ENCODE measurements at places on chromosomes 2 and 18.
A peak's percentile ranks its signal among the peaks of the same experiment; 100 is the strongest.

- no peak for DNase-seq
These were observed 397.2 kb upstream of the CDH19 start for GRCh38 chr18:67001052-67001451.

DNA sequence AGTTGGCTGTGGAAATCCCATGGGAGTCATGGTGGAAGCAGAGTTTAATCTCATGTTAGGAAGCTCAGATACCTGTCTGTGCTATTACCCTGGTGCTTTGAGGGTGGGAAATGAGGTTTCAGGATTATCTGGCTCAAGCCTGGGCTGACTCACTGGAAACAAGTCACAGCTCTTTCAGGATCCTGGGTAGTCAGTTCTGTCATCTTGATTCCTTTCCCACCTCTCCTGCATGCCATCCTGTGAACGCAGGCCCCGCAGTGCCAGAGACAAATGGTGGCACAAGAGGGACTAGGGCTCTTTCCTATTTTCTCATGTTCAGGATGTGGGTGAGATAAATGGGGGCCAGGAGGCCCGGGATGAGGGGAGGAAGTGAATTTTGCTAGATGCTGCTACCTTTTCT is 3.7 kb upstream of the FAM136A start:
- DNase-seq, result no peak

DNA sequence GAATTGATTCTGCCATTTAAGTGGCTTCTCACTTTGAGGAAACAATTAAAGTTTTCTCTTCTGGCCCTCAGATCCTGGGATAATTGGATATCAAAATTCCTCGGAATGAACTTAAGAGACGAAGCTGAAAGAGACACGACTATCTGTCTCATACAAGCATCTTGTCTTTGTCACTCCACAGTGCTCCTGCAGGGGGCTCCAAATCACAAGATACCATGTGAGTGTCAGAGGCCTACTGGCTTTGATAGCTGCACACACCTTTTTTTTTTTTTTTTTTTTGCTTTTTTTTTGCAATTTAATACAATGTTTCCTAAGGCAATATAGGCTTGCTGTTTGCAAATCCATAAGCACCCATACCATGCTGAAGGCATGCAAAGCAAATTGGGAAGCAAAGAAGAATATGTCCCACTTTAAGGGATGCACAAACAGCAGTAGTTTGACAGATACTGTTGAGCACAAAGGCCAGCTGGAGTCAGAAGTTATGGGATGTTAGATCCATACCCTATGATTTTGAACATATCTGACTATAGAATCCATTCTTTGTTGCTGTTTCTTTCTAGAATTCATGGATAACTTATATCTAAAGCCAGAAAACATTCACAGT is 109.0 kb upstream of the CBLN2 start:
- DNase-seq, result peak; percentile 11

DNA sequence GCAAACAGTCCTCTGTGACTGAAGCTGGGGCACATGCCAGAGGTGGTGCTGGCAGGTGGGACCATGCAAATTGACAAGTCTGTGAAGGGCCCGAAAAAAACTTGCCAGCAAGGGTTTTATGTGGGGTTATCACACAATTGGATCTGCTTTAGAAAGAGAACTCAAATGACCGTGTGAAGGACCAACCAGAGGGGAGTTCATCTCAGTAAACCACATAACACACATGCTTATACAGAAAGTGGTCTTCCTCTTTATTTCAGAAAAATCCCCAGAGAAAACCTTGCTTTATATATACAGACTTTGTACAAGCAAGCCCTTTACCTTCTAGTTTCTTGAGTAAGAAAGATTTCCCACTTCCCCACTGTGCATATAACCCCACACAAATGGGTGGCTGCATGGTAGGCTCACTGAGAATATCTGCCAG is 46.7 kb downstream of the KIDINS220 start:
- DNase-seq, result no peak

DNA sequence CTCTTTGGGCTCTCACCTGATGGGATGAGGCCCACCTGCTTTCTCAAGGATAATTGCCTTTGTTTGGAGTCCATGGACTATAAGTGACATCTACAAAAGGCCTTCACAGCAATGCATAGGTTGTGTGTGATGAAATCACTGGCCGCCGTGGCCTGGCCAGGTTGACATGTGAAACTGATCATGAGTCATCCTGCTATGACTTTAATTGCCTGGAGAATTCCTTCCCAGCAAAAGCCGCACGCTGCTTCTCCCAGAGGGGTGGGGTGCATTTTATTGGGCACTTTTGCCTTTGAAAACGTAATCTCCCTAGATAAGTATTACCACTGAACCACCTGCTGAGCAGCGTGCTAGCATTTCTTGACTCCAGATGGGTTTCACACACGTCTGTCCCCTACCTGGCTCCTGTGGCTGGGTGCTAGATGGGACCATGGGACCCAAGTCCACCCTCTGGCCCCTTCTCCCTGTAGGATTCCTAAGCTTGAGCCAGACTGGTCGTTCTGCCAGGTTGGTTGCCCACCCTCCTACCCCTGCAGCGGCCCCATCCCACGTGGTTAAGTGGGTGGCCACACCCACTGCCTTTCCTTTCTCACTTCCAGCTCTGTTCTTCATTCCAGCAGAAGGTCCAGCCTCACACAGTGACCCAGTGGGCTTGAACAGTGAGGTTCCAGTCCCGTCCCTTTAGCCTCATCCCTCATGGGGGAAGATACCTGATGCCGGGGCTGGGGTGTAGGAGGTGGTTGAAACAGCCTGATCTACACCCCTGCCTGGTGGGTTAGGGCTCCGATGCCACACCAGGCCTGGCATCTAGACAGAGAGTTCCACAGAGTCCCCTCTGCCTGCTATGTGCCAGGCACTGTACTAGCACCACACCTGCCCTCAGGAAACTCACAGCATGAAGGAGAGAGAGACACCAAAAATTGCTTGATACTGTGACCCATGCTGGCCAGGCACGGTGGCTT is 89.6 kb downstream of the GBX2 start:
- no peak for DNase-seq

DNA sequence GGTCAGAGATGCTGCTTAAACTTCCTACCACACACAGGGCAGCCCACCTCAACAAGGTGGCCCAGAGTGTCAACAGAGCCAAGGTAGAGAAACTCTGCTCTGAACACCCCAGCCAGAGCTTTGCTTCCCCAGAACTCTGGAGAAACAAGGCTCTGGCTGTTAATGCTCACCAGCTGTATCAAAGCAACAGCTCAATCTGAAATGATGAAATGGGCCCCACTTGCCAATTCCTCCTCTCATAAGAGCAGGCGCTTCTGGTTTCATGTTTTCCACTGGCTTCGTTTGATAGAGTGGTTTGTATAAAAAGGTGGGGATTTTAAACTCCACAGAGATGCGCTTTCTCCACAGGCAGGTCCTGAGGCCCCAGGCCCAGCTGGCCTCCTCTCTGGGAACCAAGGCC is 60.9 kb upstream of the TFCP2L1 start:
- DNase-seq, result no peak

- DNase-seq, result no peak
These were observed 15.2 kb downstream of the LANCL1 start for GRCh38 chr2:210461401-210461800.

DNA sequence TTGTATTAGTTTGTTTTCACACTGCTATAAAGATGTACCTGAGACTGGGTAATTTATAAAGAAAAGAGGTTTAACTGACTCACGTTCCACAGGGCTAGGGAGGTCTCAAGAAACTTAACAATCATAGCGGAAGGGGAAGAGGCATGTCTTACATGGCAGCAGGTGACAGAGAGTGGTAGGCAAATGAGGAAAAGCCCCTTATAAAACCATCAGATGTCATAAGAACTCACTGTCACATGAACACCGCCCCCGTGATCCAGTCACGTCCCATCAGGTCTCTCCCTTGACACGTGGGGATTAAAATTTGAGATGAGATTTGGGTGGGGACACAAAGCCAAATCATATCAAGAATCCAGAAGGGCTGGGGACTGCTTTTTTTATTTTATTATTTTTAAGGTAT is 120.0 kb downstream of the GALNT14 start:
- DNase-seq, result no peak

- DNase-seq, result no peak
These were observed 301.1 kb downstream of the PIK3C3 start for GRCh38 chr18:42255908-42256765.

DNA sequence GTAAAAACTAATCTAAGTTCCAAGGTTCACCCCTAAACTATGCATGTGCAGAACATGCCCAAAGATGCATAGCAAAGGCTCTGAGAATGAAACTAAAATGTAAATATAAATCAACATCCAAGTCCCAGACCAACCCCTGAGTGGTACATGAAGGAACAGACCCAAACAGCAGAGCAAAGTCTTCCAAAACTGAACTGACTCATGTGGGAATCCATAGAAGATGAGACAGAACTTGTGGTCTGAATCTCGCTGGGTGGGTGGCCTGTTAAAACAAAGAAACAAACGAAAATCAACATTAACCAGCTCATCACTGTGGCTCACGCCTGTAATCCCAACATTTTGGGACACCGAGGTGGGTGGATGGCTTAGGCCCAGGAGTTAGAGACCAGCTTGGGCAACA is 29.5 kb upstream of the ATRAID start:
- DNase-seq, result no peak

DNA sequence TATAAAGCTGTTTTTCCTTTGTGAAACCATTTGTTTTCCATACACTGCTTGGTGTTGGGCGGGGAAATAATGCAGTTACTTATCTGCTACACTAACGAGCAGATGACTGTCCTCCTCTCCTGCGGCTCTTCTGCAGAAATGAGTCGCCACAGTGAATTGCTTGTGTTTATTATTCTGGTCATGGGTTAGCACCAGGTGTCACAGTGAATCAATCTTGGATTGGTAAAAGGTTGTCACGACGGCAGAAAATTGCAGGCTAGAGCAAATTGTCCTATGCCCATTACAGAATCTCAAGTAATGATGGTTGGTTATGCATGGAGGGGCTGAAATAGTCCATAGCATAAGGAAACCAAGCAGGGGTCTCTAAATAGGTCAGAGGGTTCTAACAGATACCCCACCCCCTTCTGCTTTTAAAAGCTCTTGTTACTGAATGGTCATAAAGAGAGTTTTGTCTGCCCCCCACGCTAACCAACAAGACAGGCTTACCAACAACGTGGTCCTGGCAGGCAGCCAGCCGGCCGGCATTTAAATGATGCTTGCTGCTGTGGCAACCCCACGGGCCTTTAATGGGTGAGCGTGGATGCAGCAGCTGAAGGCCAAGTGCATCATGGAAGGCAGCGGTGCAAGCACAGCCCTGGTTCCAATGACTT is 29.5 kb downstream of the RAB31 start:
- no peak for DNase-seq

GRCh38 chr18:51229328-51229727 is 31.8 kb upstream of the MEX3C start:
- DNase-seq, result no peak

DNA sequence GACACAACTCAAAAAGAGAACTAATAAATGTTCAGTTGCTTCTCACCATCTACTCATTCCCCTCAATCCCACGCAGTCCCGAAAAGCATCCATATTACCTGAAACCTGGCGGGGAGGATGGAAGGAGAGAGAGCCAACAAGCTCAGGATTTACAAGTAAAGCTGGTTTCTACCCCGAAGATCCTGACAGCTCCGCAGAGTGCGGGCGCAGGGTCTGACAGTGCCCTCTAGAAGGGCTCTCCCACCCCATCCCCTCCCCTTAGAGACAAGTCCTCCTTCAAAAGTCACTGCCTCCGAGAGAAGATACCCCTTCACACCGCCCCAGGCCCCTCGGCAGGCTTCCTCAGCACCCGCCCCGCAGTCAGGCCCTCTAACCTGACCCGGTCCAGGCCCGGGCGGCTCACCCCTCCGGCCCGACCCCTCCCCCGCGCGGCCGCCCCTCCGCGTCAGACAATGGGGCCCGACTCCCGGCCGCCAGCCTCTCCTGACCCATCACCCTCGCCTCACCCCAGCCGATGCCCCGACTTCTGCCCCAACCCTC is 550 bp downstream of the RAB1A start:
- DNase-seq, result no peak

DNA sequence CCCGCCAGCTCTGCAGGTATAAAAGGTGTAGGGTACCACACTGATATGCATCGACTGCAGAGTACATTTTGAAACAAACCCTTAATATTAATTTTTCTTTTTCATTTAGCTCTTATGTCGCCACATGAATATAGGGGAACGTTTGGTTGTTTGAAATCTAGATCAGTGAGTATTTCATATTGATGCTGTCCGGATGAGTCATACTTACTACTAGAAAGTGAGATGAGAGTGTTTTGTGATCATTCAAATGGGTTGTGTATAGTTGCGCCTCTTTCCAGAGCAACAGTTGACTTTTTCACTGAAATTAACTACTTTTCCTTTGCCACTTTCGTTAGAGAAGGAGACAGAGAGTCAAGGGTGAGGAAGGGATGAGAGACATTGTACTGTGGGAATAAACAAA is 24.6 kb downstream of the NPAS2 start:
- DNase-seq, result no peak

- DNase-seq, result no peak
These were observed 45.9 kb downstream of the MBOAT2 start for GRCh38 chr2:8957628-8958027.

DNA sequence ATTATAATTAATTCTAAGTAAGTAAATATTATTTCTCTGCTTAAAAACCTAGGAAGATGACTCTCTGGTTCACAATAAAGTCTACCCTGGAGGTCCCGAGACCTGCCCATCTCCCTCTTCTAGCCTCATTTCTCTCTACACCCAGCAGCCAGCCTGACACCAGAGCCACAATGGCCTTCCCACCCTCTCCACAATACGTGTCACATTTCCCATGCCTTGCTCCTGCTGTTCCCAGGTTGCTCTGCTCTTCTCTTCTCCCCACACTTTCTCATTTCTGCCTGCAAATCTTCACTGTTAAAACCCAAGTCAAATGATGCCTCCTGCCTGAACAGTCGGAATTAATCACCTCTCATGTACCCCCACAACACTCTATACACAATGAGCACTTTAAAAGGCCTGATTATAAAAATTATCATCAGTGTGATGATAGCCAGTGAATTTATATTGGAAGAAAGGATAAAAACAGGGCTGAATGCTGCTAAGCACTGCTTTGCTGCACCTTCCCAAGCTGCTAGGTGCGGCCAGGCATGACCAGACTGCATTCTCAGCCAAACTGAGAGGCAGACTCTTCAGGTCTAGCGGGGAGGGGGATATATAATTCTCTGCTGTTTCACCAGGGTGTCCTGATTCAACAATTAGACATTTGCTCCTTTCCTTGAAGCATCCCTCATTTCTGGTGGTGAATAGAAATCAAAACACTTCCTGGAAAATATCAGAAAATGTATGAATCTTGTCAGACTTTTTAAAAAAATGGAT is 160.6 kb downstream of the DTNA start:
- no peak for DNase-seq

DNA sequence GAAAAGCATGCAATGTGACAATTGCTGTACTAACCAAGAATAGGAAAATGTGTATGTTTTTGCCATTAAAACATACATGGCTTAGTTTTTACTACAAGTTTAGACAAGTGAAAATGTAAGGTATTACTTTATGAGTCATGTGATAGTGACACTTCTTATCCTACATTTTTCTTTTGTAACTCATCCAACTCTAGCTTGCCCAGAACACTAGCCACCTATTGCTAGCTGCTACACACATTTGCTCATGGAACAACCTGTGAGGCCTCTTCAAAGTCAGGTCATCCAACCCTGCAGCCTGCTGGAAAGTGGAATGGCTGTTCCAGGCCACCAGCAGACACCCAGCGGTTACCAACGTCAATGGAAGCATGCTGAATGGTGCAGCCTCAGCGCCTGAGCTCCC is 1043.9 kb downstream of the TMEM182 start:
- DNase-seq, result no peak

- DNase-seq, result no peak
These were observed 55.0 kb downstream of the PLEKHM3 start for GRCh38 chr2:207970147-207970825.

GRCh38 chr2:45380131-45380836 is 230.8 kb downstream of the SRBD1 start:
- no peak for DNase-seq
